Smooth muscle cell of the brain vasculature (primary cell): ENCODE measurements at places on chromosomes 1 and 21.
A peak's percentile ranks its signal among the peaks of the same experiment; 100 is the strongest.

- DNase-seq = no peak
Observed at GRCh38 chr1:217946511-217946910, 315.4 kb downstream of the SPATA17 start.

DNA sequence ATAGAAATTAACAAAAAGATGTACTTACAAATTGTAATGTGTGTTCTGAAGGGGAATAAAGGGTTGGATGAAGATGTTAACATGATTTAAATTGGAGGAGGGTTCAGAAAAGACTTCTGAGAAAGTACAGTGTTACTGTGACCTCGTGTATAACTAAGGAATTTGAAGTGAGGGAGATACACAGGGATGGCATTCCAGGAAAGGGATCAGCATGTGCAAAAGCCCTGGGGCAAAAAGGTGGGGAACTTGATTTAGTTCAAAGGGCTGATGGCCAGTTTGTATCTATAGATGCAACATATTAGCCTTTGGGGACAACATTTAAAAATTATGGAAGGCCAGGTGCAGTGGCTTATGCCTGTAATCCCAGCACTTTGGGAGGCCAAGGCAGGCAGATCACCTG, 33.3 kb upstream of the DEGS1 start:
- DNase-seq = no peak

DNA sequence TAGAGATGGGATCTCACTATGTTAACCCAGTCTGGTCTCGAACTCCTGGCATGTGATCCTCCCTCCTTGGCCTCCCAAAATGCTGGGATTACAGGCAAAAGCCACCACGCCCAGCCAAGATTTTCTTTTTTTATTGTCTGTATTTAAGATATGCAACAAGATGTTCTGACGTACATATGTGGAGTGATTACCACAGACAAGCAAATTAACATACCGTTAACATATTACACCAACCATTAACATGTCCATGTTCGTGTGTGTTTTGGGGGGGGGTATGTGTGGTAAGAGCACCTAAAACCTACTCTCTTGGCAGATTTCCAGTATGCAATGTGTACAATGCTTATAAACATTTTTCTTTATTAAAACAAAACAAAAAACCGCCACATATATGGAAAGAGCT, 10.6 kb upstream of the KCNE2 start:
- DNase-seq = no peak

DNA sequence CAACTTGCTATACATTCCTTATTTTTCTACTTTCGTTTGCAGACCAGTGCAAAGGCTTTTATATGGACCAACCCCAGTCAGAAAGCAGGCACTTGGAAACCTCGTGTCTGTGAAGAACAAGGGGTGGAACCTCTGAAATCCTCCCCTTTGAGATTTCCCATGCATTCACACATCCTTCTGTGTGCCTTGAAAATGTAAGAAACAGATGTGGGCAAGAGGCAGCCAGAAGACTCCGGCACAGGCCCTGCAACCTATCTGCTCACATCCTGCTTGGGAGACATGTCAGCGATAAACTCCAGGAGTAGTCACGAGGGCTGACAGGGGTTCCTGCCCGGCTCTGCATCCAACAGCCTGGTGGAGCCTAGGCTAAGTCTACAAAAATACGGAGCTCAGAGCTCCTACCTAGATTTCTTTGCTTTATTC, 42.5 kb downstream of the ETS2 start:
- DNase-seq = no peak

GRCh38 chr1:63448731-63449246, 74.2 kb downstream of the ITGB3BP start:
- no peak for DNase-seq

GRCh38 chr21:45056917-45057560, 17.3 kb upstream of the ADARB1 start:
- DNase-seq = no peak

GRCh38 chr1:82453511-82454185, 652.9 kb downstream of the ADGRL2 start:
- DNase-seq = no peak

GRCh38 chr1:222243902-222244301, 304.0 kb downstream of the HHIPL2 start:
- no peak for DNase-seq

DNA sequence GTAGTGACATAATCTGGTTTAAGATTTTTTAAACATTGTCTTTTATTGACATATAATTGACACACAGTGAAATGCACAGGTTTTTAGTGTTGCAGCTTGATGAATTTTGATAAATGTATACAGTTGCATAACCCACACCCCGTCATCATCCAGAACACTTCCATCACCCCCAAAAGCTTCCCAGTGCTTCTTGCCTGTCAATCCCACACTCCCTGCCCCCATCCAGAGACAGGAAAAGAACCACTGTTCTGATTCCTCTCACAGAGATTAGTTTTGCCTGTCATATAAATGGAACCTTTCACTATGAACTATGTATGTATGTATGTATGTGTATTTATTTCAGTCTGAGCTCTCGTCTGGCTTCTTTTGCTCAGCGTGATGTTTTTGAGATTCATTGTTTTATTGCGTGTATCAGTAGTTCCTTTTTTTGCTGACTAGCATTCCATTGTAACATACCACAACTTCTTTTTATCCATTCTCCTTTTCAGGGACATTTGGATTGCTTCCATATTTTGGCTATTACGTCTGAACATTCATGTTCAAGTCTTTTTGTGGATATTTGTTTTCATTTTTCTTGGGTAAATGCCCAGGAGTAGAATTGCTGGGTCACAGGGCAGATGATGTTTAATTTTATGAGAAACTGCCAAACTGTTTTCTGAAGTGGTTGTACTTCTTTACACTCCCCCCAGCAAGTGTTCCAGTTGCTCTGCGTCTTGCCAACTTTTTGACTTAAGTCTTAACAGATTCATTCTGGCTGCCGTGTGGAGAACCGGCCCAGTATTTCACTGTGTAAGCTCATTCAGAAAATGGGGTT, 8.7 kb downstream of the UBIAD1 start:
- peak; percentile 75 for DNase-seq

DNA sequence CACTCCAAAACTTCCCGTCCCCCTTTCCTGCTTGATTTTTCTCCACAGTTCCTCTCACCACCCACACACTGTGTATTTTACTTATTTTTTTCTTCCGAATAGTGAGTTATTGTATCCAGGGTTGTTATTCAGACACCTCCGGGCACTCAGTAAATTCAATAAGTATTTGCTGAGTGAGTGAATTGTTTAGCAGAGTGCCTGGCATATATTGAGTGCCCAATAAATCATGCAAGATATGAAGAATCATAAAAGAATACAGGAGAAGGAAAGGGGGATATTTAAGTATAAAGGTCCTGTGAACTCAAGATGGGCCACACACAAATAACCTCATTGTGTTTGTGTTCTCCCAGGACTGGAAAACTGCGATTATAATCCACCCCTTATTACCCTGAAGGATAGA, 139.9 kb downstream of the GALNT2 start:
- no peak for DNase-seq

- no peak for DNase-seq
Observed at GRCh38 chr21:46065215-46065913, 32.5 kb upstream of the COL6A2 start.

DNA sequence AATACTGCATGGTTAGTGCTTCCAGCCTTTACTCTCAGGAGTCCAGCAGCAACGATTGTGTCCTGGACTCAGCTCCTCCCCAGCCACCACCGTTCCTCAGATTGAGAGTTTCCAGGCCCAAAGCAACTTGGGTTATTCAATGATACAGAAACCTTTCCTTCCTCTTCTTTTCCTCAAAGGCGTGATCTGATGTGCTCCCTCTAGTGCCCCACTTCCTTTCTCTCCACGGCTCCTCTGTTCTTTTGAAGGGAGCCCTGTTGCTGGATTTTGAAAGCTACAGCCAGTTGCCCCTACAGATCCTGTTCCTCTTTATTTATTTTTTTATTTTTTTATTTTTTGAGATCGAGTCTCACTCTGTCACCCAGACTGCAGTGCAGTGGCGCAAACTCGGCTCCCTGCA, 14.1 kb downstream of the CRP start:
- DNase-seq = no peak

DNA sequence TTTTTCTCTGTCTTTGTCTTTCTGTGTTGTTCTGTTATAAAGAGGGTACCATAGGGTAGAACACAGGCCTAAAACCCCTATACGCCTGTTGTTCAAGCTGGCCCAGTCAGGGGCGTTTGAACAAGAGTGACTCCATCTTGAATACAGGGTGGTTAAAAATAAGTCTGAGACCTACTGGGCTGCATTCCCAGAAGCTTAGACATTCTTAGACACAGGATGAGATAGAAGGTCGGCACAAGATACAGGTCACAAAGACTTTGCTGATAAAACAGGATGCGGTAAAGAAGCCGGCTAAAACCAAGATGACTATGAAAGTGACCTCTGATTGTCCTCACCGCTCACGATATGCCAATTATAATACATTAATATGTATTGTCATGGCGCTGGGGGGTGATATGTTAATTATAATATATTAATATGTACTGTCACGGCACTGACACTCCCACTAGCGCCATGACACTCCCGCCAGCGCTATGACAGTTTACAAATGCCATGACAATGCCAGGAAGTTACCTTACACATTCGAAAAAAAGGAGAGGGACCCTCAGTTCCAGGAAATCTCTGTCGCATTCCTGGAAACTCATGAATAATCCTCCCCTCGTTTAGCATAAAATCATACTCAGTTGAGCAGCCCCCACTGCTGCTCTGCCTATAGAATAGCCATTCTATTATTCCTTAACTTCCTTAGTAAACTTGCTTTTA, 58.5 kb upstream of the KLHDC7A start:
- no peak for DNase-seq

DNA sequence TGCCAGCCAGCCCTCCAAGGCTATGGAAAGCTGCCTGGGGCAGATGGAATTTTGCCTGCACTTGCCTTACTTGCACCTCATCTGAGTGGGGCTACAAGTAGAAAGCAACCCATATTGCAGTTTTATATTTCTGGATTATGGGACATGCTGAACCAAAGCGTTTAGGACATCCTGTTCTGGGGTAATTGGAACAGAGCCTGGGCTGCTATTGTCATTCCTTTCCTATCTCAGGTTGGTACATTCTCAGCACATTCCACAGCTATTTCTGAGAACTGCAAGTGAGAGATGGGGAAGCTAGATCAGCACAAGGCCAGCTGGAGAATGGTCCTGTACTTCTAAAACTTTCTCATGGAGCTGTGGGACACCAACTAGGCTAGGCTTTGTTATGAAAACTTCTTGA, 713.8 kb downstream of the KCNT2 start:
- DNase-seq = no peak

- DNase-seq = no peak
Observed at GRCh38 chr21:35517865-35518264, 468.8 kb upstream of the RUNX1 start.

GRCh38 chr1:200415789-200416593, 6.2 kb upstream of the ZNF281 start:
- peak; percentile 63 for DNase-seq

- no peak for DNase-seq
Observed at GRCh38 chr1:63936801-63937200, 163.0 kb downstream of the ROR1 start.

GRCh38 chr1:214300149-214300780, 19.3 kb downstream of the SMYD2 start:
- DNase-seq = no peak

- no peak for DNase-seq
Observed at GRCh38 chr21:24628046-24628445, 979.2 kb downstream of the MRPL39 start.

- no peak for DNase-seq
Observed at GRCh38 chr1:204453141-204453772, 41.3 kb downstream of the PIK3C2B start.

GRCh38 chr1:231628207-231628876, 1.8 kb downstream of the DISC1 start:
- no peak for DNase-seq

DNA sequence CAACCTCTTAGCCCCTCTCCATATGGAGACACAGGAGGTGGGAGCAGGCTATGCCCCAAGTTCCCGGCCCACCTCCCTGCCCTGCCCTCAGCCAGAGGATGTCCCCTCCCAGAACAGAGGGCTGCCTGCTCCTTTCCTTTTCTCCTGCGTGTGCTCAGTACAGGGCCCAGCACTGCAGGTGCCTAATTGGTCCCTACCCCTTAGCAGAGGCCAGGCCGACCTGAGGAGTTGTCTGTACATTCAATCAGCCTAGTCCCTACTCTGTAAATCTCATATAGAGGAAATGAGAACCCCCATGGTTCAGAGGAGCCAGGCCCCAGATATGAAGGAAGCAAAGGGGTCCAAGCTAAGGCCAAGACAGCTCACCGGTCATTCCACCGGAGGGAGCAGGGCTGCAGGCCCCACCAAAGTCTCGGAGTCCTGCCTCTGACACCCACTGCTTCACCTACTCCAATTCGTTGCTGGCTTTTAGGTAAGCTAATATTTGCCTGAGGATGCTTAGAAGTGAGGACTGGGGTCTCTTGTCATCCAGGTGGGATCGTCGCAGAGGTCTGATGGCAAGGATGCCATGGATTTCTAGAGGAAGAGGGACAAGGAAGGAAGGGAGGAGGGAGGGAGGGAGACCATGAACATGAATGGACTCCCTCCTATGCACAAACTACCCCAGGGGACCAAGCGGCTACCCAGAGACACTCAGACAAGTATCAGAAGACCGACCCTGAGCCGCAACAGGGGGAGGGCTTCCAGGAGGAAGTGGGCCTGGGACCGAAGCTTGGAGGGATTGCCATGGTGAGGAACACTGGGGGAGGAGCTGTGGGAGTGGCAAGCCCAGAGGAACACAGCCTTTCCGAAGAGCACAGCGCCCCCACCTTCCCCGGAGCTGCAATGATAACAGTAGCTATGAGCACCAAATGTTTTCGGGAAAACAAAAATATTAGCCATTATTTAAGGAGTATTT, 30.4 kb upstream of the FOXO6 start:
- no peak for DNase-seq

DNA sequence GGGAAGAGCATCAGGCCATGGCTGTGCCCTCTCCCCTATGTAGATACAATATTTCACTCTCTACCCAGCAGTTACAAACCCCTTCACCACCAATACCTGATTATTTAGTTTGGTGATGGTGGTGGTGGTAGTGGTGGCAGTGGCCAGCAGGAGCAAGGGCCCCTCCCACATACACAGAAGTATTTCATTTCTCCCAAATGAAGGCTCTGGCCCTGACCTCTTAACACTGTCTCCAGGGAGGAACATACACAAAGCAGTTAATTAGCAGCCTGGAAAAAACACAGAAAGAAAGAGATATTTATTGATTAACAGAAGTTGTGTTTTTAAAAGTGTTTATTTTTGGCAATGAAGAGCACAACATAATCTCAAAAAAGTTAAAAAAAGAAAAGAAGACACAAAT, 212.7 kb upstream of the SAMSN1 start:
- no peak for DNase-seq

- no peak for DNase-seq
Observed at GRCh38 chr21:34561806-34562205, 49.8 kb upstream of the KCNE1 start.

DNA sequence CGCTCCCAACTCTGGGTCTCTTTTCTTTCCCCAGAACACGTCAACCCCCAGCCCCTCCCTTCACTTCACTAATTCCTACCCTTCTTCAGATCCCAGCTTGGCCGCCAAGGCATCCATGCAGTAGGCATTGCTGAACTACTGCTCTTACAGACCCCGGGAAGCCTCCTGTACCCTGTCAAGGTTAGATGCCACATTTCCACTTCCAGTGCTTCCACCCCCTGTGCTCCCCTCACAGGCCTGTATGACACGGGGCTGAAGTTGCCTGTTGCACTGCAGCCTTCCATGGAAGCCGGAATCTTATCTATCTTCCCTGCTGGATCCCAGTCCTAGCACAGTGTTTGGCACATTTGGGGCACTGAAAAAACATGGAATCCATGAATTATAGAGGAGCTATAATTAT, 99.0 kb upstream of the SOD1 start:
- DNase-seq = no peak

GRCh38 chr1:14173598-14173997, 424.9 kb upstream of the KAZN start:
- no peak for DNase-seq
